Breast epithelium (tissue), 4 donors: ENCODE measurements at places on chromosomes 7 and 10. TPM values are rescaled to one million over a fixed set of nuclear protein-coding genes. Genes with fewer than 3 reads are reported as not detected.

- H3K27me3 ChIP-seq, result no peaks in the 10 kb centered on the region
- no peaks in the 10 kb centered on the region for H3K36me3 ChIP-seq
- DNase-seq, result no peak
- H3K4me3 ChIP-seq, result no peak overlapping the region
- peak overlapping the region; percentile 54 for H3K27ac ChIP-seq
Observed at GRCh38 chr7:131203291-131203976, 124.2 kb upstream of the MKLN1 start.

- no peaks in the 10 kb centered on the region for H3K27me3 ChIP-seq
- no peak for DNase-seq
- H3K36me3 ChIP-seq, result no peaks in the 10 kb centered on the region
- no peaks in the 10 kb centered on the region for H3K4me1 ChIP-seq
Observed at GRCh38 chr7:10685040-10685439, 288.6 kb upstream of the PHF14 start.

- H3K27me3 ChIP-seq, result no peaks in the 10 kb centered on the region
- H3K4me3 ChIP-seq, result no peak overlapping the region
- no peak for DNase-seq
- H3K36me3 ChIP-seq, result no peaks in the 10 kb centered on the region
Observed at GRCh38 chr7:73971704-73972341, 56.1 kb upstream of the ELN start.

GRCh38 chr7:117385363-117386109, 41.8 kb downstream of the ASZ1 start:
- H3K4me3 ChIP-seq, result no peak overlapping the region
- H3K36me3 ChIP-seq, result no peaks in the 10 kb centered on the region
- no peaks in the 10 kb centered on the region for H3K27me3 ChIP-seq
- no peak overlapping the region for H3K27ac ChIP-seq
- H3K4me1 ChIP-seq, result no peaks in the 10 kb centered on the region

SLC18A3 gene
- total RNA-seq, result not detected

SFXN2 gene
- 3.8 TPM for total RNA-seq
